ENCODE measurements at places on chromosomes 7 and 10.

DNA sequence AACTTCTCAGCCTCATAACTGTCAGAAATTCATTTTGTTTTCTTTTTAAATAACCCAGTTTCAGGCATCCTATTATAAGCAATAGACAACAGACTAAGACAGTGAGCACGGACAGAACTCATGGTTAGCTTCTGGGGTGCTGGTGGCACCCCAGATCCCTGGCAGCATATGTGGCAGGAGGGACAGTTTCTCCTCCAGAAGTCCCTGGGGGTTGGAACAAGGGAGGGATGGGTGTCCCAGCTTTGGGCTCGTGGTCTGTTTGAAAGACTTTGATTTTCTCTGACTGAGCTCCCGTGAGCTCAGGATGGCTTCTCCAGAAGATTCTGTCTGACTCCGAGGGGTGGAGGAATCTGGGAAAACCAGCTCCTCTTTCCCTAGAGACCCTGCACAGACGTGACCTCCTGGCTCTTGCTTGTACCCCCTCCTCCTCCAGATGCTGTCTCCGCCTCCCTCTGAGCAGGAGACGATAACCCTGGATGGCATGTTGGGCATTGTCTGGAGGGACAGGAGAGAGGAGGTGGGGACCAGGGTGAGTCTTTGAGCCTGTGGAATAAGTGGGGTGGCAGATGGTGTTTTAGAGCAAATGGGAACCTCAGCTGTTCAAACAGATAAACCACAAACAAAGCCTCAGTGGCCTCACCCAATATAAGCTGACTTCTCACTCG, 421.1 kb downstream of the GLRX3 start:
- no peak for DNase-seq

DNA sequence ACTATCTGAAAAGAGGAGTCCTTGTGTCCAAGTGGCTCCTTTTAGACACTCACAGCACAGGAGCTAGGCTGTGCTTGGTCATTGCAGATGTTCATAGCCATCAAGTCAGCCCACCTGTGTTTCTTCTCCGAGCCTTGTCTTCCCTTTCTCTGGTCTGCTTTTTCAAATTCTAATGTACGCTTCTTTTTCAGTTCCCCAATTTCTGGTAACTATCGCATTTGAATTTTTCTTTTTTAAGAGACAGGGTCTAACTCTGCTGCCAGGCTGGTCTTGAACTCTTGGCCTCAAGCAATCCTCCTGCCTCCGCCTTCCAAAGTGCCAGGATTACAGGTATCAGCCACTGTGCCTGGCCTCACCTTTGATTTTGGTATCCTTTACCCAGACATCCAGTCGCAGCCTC, 18.9 kb downstream of the APBB1IP start:
- no peak for DNase-seq

DNA sequence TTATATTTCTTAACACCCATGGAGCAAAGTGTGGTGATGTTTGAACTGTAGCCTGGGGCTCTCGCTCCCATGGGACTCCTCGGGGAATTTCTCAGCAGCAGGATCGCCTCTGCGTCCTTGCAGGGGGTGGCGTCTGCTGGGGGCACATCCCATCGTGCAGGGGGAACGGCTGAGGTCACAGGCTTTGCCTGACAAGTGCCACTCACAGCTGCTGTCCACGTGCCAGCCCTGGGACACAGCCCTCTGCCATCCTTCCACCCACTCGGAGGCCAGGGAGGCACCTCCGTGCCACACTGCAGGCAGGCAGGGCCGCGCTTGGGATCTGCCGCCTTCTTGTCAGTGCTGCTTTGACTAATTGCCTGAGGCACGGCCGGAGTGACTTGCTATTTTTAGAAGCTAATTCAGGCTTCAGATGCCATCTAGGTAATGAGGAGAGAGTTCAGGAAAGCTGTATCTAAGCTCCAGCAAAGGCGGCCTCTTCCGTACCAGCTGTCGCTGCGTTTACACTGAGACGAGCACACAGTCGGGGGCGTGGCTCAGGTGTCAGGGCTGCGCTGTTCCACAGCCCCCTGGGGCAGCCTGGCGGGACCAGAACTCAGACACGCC, 45.7 kb downstream of the PITRM1 start:
- no peak for DNase-seq

DNA sequence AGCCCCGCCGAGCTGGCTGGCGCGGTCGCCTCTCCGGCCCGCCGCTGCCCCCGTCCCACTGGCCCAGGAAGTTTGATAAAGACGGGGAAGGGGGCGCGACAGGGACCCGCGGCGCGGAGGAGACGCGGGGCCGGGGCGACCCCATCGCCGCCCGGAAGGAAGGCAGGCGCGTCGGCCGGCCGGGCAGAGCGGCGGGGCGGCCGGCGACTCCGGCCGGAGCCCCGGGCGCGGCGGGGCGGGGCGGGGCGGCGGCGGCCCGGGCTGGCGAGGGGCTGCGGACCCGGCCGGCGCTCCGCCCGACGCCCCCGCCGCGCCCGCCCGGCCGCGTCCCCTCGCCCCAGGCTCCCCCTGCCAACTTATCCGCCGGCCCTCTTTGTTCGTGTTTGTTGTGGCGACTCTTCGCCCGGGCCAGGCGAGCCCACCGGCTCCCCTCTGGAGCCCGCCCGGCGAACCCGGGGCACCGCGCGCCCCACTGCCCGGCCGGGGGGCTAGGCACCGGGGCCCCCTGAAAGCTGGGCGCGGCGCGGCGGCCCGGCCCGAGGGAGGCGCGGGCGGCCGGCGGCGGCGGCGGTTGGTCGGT, 571 bp downstream of the KDM7A start:
- DNase-seq, result no peak

DNA sequence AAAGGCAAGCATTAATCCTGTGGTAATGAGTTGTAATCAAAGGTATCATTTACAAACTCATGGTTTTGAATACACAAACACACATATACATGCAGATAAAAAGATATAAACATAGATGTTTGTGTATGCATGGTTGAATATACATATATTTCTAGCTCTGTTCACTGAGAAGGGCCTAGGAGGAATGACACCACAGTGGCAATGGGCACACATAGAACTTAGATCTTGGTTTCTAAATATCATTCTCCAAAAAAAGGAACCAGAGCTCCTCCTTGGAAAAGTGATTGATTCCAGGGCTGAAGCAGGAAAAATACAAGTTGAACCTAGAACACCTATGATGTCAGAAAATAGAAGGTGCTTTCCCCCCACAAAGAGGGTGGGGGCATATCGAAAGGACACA, 6.9 kb downstream of the CUL2 start:
- no peak for DNase-seq

- DNase-seq, result peak; percentile 26
Measured at GRCh38 chr7:87885018-87885417, 8.7 kb downstream of the DBF4 start.

DNA sequence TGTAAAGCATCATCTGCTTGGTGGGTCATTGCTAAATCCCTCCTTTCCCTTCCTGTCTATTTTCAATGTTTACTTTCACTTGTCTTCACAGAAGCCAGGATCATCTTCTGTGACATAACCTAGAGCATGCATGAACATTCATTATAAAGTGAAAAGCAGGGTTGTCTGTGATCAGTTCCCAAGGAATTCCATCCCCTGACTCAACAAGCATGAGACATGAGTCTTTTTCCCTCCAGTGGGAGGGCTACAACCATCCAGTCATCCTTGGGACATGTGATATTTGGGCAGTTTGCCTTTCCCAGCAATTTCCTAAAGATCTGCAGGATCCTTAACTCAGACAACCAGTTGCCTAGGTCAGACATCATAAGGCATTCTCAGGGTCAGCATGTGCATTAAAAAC, 166.3 kb upstream of the TMEM196 start:
- DNase-seq, result peak; percentile 58

DNA sequence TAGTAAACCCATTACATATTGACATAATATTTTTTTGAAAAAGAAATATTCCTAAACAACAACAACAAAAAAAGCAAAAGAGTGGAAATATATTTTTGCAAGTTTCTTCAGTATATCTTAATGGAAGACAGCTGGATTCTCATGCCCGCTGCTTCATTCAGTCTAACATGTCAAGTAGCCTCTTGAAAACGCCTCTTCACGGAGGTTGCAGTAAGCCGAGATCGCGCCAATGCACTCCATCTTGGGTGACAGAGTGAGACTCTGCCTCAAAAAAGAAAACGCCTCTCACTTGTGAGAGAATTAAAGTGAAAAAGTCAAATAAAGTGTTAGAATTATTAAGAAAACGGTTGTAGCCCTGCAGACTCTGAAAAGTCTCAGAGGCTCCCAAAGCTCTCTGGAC, 1.3 kb downstream of the CUTC start:
- DNase-seq, result no peak

DNA sequence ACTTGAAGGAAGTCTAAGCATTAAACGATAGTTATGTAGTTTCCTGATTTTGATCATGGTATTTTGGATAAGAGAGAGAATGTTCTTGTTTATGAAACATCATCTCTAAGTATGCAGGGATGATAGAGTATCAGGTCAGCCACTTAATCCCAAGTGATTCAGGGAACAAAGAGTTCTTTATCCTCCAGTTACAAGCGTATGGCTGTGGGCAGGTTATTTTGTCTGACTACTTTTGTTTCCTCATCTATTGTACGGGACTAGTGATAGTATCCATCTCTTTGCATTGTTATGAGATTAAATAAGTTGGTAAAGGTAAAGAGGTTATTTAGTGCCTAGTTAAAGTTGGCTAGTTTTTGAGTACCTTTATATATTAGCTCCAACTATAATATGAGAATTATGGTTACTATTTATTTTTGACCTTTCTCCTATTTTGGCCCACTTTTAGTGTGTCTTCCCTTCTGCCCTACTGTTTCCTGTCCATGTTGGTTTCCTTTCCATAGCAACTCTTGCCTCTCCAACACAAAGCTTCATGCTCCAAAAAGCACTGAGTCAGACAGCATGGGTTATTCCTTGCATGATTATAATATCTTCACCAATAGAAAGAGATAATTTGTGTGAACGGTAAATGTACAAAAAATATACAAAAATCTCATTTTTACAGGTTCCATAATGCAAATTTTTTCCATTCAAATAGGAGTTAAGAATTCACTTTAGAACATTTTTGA, 65.4 kb downstream of the SP8 start:
- no peak for DNase-seq

DNA sequence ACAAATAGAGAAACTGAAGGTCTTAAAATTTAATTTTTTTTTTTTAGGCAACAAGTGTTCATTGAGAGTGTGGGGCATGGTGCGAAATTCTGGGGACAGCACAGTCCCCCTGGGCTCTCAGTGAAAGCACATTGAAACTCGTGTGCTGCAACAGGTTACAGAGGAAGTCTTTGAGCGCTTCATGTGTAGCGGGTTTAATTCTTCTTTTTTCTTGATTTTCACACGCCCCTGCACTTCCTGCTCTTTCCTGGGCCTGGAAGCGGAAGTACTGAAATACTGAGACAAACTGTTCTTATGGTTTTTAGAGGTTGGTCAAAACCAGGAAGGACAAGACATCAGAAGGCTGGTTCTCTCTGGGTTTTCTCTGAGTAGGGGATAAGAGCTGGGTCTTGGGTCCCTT, 203.5 kb downstream of the PTEN start:
- no peak for DNase-seq

Data from astrocyte of the spinal cord (primary cell).